ENCODE measurements at places on chromosomes 2 and 18. TPM values are rescaled to one million over a fixed set of nuclear protein-coding genes. Genes with fewer than 3 reads are reported as not detected.

The CFAP65 gene
- total RNA-seq: not detected

The FBXO48 gene
- 4.0 TPM for total RNA-seq

GRCh38 chr2:108870069-108870644 lies 83.6 kb downstream of the CCDC138 start:
- no peak for DNase-seq

DNA sequence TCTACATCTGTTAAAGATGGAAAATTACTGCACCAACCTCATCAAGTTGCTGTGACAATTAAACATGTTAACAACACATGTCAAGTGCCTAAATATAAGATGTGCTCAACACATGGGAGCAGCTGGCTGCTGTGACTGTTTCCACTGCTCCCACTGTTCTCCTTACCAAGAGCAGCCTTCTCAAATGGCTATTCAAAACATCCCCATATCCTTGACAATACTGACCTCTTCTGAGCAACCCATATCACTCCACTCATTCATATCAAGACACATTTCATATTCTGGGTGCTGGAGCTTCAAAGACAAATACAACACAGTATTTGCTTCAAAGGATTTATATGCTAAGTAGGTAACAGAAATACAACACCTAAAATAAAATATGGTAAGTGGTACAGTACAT lies 60.3 kb downstream of the PIAS2 start:
- DNase-seq: no peak

DNA sequence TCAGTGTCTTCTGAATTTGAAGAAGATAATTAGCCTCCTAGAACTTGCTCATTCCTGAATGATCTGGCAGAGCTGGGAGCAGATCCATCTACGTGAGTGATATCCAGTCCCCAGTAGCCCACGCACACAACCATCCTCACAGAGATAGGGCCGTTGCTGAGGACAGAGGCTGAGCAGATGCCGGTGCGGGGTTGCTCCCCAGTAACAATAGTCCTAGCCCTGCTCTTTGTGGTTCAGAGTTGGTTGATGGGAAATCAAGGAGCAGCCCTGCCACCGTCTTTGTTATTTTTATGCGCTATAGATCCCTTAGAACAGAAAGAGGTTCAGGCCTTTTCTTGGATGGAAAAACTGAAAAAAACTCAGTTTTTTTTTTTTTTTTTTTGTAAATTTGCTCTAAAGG lies 69.3 kb downstream of the VWA3B start:
- no peak for DNase-seq

The TTC31 gene
- total RNA-seq: 44.1 TPM

DNA sequence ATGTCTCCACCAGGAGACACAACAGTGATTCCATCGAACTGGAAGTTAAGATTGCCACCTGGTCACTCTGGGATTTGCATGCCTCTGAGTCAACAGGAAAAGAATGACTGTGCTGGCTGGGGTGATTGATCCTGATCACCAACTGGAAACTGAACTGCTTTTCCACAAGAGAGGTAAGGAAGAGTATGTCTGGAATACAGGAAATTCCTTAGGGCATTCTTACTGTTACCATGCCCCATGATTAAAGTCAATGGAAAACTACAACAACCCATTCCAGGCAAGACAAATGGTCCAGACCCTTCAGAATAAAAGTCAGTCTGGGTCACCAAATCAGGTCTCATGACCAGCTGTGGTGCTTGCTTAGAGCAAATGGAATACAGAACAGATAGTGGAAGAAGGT lies 12.0 kb upstream of the DDX1 start:
- no peak for DNase-seq

DNA sequence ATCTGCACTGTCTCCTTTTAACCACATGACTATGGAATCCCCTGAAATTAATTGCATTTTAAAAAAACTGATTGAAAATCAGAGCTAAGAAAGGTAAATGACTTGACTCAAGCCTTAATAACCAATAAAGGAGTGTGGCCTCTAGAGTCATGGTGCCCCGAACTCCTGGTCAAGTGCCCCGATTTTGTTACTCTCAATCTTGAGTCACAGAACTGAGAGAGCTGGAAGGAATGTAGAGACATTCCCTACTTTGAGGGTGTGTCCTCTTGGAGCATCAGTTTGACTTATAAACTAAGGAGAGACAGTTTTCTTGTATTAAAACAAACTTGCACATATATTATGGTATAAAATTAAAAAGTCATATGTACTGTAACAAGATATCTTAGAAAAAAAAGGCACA lies 2.4 kb downstream of the WDR43 start:
- DNase-seq: no peak
